Left ventricle myocardium inferior (tissue), 1 donor: ENCODE measurements at places on chromosomes 1 and 21. TPM values are rescaled to one million over a fixed set of nuclear protein-coding genes. Genes with fewer than 3 reads are reported as not detected.

The DYRK3 gene
- 26.6 TPM for total RNA-seq

GRCh38 chr1:160375788-160376524 is 9.1 kb downstream of the NHLH1 start:
- no peak for DNase-seq

The IL20 gene
- not detected for total RNA-seq

DNA sequence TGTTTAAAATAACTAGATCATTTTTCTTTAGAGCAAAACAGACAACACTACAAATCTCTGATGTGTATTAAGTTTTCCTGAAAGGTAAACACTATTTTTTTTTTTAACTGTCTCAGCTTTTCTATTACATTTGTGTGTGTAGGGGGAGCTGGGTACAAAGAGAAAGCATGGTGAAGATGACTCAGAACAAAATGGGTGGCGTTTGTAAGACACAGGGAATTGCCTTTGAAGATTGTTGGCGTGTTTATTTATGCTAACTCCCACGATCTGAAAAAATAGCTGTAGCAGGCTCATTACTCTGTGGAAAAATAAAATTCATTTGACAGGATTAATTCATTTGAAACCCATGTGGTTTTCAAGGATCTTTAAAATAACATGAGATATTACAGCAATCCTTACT is 285.1 kb downstream of the RYR2 start:
- DNase-seq = no peak

DNA sequence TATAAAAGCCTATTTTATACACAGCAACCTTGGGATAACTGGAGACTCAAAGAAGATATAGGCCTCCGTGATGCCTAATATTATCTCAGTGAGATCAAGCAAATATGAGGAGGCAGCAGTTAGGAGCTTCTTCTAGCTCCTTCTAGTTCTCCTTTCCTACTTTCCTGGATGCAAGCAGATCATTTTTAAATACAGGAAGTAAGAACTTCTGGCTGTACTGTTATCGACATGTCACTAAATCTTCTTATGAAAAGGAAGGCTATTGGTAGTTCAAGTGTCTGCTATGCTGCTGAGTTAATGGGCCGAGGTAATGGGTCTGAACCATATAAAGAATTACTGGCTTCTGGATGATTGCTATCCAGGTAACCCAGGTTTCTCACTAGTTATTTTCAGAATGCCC is 15.9 kb downstream of the HSPA13 start:
- DNase-seq = no peak
